ENCODE measurements at places on chromosomes 11 and 22.
A peak's percentile ranks its signal among the peaks of the same experiment; 100 is the strongest.

DNA sequence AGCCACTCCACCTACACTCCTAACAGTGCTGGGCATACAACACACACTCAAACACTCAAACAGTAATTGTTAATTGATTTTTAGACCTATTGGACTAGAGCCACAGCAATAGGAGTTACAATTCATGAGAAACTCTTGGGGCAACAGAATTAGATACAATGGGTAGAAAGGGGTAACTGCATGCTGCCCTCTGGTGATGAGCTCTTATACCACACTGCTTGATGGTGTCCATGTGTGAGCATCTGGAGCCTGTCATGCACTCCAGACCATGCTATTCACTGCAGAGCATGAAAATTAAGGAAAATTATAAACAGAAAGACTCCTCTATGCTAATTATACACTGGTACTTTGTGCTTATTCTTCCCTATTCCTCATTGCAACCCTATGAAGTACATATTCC lies 975.5 kb upstream of the CCDC90B start:
- DNase-seq: no peak

DNA sequence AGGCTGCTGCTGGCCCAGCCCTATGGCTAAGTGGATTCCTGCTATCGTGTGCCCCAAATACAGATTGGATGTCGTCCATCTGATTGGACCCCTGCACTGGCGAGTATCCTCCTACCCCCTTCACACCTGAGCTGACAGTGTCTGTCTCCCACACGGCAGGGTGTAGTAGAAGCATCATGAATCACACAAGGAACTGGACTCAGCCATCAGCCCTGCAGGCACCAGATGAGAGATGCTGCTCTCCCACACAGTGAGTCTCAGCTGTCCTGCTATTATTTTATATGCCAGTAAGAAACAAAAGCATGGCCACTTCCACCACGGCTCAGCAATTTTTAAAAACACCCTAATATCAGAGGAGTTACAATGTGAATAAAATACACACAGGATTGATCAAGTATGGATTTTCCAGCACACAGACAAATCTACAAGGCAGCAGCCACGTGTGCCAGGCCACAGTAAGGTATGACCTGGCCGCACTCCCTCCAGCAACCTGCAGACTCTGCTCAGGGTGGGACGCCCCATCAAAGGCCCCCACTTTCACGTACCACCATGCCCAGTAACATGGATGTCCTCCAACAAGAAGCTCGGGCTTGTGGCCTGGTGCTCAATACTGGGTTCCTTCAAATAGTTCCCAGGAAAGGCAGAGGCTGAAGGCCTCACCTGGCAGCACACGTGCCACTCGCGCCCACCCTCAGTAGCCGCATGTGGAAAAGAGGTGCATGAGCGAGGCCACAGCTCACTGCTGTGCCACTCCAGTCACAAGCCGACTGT lies 16.4 kb upstream of the SLC25A1 start:
- no peak for DNase-seq

- DNase-seq: no peak
These were observed 112.7 kb downstream of the ZBTB16 start for GRCh38 chr11:114172055-114172861.

- no peak for DNase-seq
These were observed 26.2 kb downstream of the TBC1D22A start for GRCh38 chr22:46788441-46789172.

GRCh38 chr11:126587541-126587940 lies 232.1 kb downstream of the ST3GAL4 start:
- DNase-seq: no peak

- no peak for DNase-seq
These were observed 34.7 kb downstream of the USP35 start for GRCh38 chr11:78223320-78223954.

- DNase-seq: no peak
These were observed 2.5 kb upstream of the ZDHHC8 start for GRCh38 chr22:20128902-20129746.

DNA sequence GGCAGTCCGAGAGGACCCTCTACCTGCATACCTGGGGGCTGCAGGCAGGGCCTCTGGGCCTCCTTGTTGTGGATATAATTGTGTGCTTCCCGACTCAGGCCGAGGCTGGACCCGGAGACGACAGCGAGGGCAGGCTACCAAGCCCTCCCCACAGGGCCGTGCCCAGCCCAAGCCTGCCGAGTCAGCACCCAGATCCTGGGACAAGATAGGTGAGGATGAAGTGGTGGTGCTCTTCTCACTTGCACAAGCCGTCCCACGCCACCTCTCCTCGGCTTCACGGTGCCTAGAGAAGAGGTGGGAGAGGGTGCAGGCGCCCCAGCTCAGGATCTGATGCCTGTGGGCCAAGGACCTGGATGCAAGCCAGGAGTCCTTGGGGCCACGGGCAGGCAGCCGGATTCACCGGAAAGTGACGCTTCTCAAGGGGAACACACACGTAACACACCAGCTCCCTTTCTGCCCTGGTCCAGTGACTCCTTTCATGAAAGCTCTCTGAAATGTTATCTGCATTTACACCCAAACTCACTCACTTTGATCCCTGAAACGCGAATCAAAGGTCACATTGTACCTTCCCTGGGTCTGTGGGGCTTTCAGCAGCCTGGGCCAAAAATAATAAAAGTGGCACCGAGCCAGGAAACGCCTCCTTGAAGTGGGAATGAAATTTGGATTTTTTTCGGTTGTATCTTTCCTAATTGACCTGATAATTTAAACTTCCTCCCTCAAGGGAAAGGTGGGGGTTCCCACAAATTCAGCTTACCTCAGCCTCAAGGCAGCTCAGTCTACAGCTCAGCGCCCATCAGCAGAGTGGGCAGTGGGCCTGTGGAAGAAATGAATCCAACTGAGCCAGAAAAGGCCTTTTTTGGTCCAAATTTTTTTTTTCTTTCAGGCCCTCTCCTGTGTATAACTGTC lies 1.1 kb upstream of the GNB1L start:
- DNase-seq: peak; percentile 40

GRCh38 chr11:88410056-88410455 lies 72.5 kb upstream of the CTSC start:
- no peak for DNase-seq

Measured in muscle of back (tissue), 13 donors.